A549 (cell line): ENCODE measurements at places on chromosomes 7 and 10. TPM values are rescaled to one million over a fixed set of nuclear protein-coding genes. Genes with fewer than 3 reads are reported as not detected.

DNA sequence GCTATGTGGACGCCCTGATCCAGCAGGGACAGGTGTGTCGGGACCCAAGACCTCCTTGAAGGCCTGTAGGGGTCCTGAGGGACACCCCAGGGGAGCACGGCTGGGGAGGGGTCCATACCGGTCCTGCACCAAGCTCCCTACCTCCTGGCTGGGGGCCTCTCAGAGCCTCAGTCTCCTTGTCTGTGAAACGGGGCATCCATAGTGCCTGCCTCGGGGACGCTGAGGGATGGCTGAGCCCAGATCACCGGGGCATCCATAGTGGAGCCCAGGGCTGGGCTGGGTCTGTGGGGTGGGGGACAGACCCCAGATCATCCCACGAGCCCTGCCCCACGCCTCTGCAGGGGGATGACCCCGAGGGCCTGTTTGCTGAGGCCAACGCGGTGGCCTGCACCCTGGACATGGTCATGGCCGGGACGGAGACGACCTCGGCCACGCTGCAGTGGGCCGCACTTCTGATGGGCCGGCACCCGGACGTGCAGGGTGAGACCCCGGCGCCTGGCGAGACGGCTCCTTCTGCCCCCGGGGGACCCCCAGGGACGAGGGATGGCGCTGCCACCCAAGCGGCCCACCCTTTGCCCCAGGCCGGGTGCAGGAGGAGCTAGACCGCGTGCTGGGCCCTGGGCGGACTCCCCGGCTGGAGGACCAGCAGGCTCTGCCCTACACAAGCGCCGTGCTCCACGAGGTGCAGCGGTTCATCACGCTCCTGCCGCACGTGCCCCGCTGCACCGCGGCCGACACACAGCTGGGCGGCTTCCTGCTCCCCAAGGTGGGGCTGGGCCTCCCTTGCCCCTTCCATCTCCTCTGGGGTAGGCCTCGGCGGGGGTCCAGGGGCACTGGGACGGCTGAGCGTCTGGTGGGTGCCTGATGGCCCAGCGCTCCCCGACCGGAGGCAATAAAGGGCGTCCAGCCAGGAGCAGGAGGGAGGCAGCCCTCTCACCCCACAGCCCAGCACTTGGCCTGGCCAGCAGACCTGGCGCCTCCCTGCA lies 4.1 kb downstream of the CYP2W1 start:
- DNase-seq, result no peak

- DNase-seq, result no peak
These were observed 361.8 kb downstream of the MAGI2 start for GRCh38 chr7:79091661-79092060.

DNA sequence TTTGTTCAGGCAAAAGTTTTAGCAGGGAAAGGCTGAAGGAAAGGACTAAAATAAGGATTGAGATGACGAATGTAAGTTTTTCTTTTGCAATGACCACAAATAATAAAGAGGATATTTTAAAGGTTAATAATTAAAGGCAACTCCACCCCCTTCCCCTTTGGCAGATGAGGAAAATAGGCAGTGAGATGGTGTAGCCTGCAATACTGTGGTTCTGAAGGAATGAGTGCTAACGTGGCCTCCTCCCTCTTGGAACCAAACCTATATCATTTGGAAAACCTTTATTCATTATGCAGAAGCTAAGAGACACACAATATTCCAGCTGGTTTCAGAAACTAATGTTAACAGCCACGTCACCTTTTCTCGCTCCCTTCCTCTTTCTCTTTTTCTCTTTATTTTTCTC lies 70.9 kb upstream of the COL1A2 start:
- DNase-seq, result no peak

GRCh38 chr7:77434570-77435275 lies 18.6 kb upstream of the GSAP start:
- DNase-seq, result no peak

GRCh38 chr7:159025161-159025779 lies 119.4 kb downstream of the VIPR2 start:
- DNase-seq, result no peak

DNA sequence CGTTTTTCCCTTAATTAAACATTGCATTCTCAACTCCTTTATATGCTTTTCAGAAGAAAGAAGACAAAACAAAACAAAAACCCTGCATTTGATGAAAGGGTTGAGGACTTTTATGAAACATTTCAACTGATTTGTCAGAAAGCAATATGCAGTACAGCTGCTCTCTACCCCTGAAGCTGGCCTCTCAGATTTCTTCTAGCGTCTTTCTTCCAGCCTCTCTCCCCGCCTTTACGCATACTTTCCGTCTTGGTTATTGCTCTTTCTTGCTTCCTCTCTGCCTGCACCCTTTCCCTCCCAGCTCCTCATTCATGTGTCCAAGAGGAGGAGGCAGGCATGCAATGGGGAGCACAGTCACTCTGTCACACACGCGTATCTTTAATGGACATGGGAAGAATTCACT lies 91.0 kb upstream of the COL1A2 start:
- DNase-seq, result no peak

DNA sequence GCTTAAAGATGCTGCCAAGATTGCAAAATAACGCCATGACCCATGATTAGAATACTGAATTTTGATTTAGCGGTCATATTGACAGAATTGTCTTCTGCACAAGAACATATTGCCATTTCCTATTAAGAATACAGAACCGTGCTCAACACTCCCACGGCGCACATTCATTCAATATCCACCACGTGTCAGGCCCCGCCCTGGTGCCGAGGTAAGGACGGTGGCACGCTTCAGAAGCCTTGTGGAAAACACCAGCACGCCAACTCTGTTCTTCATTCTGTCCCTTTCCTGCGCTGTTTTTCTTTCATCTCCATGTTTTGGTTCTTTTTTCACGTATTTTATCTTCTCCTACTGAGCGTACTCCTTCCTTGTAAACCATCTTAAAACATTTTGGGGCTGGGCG lies 189.3 kb downstream of the ZMYND11 start:
- DNase-seq, result no peak

- DNase-seq, result no peak
These were observed 315.5 kb downstream of the RPS24 start for GRCh38 chr10:78349165-78349516.

- no peak for DNase-seq
These were observed 174.5 kb downstream of the SH3PXD2A start for GRCh38 chr10:103680869-103681236.

GRCh38 chr10:14379556-14380280 lies 49.0 kb upstream of the FRMD4A start:
- no peak for DNase-seq

Gene RBP3
- not detected in 3 replicates for polyA plus RNA-seq

Gene RPP30
- polyA plus RNA-seq, result 51.0 to 58.3 TPM (median 54.3 TPM) in 3 replicates

Gene FAM185A
- polyA plus RNA-seq, result 7.4 to 8.1 TPM (median 7.5 TPM) in 3 replicates

Gene ZFAND4
- 2.9 to 4.5 TPM (median 3.7 TPM) in 3 replicates for polyA plus RNA-seq

Gene SLC18A3
- not detected in 3 replicates for polyA plus RNA-seq

Gene CALML3
- not detected in 3 replicates for polyA plus RNA-seq

Gene NPTX2
- not detected in 3 replicates for polyA plus RNA-seq

Gene MSMB
- not detected in 3 replicates for polyA plus RNA-seq
